Stimulated activated CD8-positive, alpha-beta memory T cell treated with anti-CD3 and anti-CD28 coated beads, Interleukin-2, amount 100 ng/mL, for 1 hour (primary cell): ENCODE measurements at places on chromosomes 7 and 10.
A peak's percentile ranks its signal among the peaks of the same experiment; 100 is the strongest.

DNA sequence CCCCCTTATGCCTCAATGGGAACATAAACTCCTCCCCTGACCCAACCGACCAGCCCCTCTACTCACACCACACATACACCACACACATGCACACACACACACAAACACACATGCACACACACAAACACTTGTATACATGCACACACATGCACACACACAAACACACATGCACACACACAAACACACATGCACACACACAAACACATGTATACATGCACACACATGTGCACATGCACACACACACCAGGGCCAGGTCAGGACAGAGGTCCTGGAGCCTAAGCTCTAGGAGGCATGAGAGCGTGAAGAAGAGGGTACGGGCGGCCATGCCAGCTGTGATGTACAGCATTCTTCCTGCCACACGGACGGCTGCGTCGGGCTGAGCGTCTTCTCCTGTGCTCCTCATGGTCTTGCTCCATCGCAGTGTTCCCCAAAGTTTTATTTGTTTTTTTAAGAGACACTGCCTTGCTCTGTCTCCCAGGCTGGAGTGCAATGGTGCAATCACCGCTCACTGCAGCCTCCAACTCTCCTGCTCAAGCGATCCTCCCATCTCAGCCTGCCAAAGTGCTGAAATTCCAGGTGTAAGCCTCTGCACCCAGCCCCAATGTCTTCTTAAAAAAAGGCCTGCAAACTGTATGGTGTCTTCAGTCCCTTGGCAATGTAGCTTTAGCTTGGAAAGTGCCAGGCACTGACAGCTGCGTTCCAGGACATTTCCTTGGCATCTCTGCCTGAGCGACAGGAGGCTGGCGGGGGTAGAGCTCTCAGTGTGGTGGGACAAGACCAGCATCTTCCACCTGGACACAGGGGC is 38.8 kb upstream of the INPP5A start:
- DNase-seq: no peak

GRCh38 chr10:78461333-78461732 is 427.7 kb downstream of the RPS24 start:
- DNase-seq: no peak

GRCh38 chr7:117781707-117782106 is 91.5 kb downstream of the CTTNBP2 start:
- DNase-seq: no peak

- peak; percentile 4 for DNase-seq
These were observed 91.5 kb downstream of the GSDME start for GRCh38 chr7:24665564-24666294.

DNA sequence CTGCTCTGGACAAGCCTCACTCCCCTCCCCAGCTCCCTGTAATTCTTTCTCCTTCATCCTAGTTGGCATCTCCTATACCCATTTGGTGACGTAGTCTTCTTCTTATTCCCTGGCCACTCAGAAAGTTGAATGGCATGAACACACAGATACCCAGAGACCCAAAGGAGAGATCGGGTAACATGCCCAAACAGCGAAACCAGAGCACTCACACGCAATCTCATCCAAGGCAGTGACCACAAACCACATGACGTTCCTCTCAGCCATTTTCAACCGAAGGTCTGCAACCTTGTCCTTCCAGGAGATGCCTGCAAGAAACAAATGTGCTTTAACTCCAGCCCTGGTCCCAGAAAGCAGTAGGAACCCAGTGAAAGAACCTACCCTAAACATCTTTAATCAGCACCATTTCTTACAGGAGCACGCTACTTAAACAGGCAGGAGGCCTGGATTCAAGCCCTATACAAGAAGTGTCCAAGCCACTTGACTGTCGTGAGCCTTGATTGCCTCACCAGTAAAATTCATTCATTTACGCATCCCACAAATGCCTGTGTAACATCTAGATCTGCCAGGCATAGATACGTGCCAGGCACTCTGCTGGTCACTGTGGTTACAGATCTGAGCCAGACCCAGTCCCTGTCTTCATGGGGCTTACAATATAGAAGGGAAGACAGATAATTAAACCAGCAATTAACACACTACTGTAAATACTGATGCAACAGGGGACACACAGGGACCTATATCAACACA is 37.1 kb downstream of the XPNPEP1 start:
- no peak for DNase-seq

- no peak for DNase-seq
These were observed 161.7 kb upstream of the SEMA3C start for GRCh38 chr7:81080553-81080952.

- DNase-seq: no peak
These were observed 108.3 kb downstream of the GLI3 start for GRCh38 chr7:42128703-42129102.

- no peak for DNase-seq
These were observed 144.2 kb downstream of the HDAC9 start for GRCh38 chr7:18639711-18640110.

DNA sequence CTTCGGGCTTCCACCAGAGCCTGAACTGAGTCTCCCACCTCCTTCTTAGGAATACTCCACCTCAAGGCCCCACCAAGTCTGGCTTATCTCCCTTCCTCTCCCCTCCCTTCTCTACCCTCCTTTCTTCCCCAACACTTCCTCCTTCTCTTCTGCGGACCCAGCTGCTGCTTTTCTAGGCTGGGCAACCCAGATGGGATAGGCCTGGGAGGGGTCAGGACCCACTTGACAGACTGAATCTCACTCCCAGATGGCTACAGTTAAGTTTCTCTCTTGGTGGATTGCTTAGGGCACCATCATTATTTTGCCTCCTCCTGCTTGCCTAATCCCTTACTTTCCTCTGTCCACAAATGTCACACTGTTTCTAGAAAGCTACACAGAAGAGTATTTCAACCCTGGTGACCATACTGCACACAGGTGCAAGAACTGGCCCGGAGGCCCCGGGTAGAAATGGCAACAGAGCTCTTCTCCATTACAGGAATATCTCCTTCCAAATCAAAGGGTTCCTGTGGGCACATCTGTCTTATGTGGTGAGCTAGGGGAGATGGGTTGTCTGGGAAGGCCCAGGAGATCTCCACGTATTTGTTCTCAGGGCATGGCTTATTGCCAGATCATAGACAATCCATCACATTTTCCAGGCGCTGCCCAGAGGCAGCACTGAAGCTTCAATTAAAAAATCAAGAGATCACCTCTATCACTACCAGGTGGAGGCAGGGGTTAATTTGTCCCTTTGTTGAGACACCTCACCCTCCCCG is 5.1 kb upstream of the HOXA11 start:
- no peak for DNase-seq

DNA sequence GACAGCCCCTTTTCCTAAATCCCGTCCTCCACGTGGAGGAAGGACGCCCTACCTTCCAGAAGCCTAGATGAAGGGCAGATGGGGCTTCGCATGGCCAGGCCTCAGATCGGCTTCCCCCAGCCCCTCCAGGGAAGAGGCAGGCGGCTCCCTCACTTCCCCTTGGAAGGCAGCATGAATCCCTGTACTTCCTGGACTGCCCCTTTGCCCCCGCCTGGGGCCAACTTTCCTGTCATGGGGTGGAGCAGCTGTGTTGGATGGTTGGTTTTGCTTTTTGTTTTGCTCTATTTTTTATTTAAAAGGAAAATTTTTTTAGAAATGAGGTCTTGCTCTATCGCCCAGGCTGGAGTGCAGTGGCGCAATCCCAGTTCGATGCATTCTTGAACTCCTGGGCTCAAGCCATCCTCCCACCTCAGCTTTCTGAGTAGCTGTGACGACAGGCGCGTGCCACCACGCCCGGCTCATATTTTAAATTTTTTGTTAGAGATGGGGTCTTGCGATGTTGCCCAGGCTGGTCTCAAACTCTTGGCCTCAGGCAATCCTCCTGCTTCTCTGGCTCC is 27.2 kb downstream of the GTF2IRD1 start:
- DNase-seq: no peak

- no peak for DNase-seq
These were observed 32.0 kb downstream of the GNA12 start for GRCh38 chr7:2812114-2812487.
